ENCODE measurements at places on chromosomes 16 and 17. TPM values are rescaled to one million over a fixed set of nuclear protein-coding genes. Genes with fewer than 3 reads are reported as not detected.

MYH2 gene
- total RNA-seq, result not detected

SOCS1 gene
- 1.4 TPM for total RNA-seq

PPY gene
- total RNA-seq, result not detected

CHST4 gene
- not detected for total RNA-seq

TMEM100 gene
- 1.1 TPM for total RNA-seq

ASPA gene
- 0.54 TPM for total RNA-seq

All from MCF 10A (cell line).